Mesenchymal stem cell (in vitro differentiated cells and primary cell): ENCODE measurements at places on chromosomes 4 and X.

GRCh38 chrX:626745-627509, 3.7 kb upstream of the SHOX start:
- DNase-seq, result no peak
- no peaks in the 10 kb centered on the region for H3K36me3 ChIP-seq
- no peak overlapping the region for H3K4me3 ChIP-seq
- H3K27ac ChIP-seq, result no peak overlapping the region
- H3K27me3 ChIP-seq, result peaks cover 68% of the 10 kb centered on the region
- H3K4me1 ChIP-seq, result peaks cover 4% of the 10 kb centered on the region

GRCh38 chr4:98290511-98290910, 29.3 kb downstream of the RAP1GDS1 start:
- no peak overlapping the region for H3K4me3 ChIP-seq
- DNase-seq, result peak; percentile 30
- peaks cover 22% of the 10 kb centered on the region for H3K36me3 ChIP-seq
- H3K4me1 ChIP-seq, result no peaks in the 10 kb centered on the region
- H3K27ac ChIP-seq, result no peak overlapping the region

GRCh38 chrX:2423282-2423681, 77.5 kb downstream of the DHRSX start:
- H3K27ac ChIP-seq, result no peak overlapping the region
- no peak overlapping the region for H3K4me3 ChIP-seq
- DNase-seq, result peak; percentile 36
- no peaks in the 10 kb centered on the region for H3K4me1 ChIP-seq
- H3K36me3 ChIP-seq, result peaks cover 22% of the 10 kb centered on the region

GRCh38 chrX:129125122-129125914, 398.0 kb downstream of the SMARCA1 start:
- no peaks in the 10 kb centered on the region for H3K36me3 ChIP-seq
- H3K27me3 ChIP-seq, result no peaks in the 10 kb centered on the region
- H3K27ac ChIP-seq, result no peak overlapping the region

GRCh38 chrX:140701480-140701879, 8.1 kb upstream of the LINC00632 start:
- no peak overlapping the region for H3K4me3 ChIP-seq
- no peaks in the 10 kb centered on the region for H3K4me1 ChIP-seq
- no peak overlapping the region for H3K27ac ChIP-seq
- no peaks in the 10 kb centered on the region for H3K27me3 ChIP-seq

DNA sequence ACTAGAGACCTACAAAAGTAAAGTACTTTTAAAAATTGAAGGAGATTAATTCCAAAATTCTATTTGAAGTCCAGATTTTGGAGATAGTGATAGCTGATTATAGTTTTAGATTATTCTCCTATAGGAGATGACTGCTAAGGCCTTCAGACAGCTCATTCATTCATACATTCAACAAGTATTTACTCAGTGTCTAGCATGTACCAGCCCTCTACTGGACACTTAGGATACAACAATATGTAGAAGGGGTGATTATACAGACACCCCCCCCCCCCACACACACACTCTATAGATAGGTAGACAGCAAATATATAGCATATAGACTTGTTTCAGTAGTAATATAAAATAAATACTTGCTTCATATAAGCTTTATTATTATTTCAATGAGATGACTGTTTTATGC, 60.4 kb upstream of the TAF9B start:
- H3K27ac ChIP-seq, result no peak overlapping the region
- H3K4me3 ChIP-seq, result no peak overlapping the region
- DNase-seq, result peak; percentile 6
- no peaks in the 10 kb centered on the region for H3K27me3 ChIP-seq
- no peaks in the 10 kb centered on the region for H3K36me3 ChIP-seq

DNA sequence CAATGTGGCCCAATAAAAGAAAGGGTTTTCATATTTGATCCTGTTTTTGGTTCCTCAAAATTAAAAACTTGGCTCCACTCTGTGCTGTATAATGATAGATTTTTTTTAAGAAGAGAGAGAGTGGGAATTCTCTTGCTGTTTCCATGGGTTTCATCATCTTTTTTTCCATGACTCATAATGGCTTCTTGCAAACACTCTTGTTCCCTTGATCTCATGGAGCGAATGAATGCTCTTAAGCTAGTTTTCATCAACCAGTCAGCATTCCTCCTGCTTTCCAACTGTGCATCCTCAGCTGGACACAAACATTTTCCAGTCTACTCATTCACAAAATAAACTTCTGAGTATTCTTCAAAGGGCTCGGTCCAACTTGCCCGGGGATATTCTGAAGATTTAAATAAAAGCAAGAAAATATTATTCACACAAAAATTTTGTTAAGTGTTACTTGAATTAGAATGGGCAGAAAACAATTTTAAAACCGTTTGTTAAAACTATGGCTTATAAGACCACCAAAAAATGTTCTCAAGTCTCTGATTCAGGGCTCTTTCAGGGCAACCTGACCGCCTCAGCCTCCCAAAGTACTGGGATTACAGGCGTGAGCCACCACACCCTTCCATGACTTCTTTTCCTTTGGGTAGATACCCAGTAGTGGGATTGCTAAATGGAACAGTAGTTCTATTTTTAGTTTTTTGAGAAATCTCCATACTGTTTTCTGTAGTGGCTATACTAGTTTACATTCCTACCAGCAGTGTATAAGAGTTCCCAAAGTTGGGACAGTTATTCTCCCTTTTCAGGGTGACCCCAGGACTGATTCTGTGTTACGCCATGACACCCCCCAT, 64.7 kb downstream of the TMEM156 start:
- H3K27ac ChIP-seq, result peak overlapping the region; percentile 83
- DNase-seq, result peak; percentile 99
- H3K4me3 ChIP-seq, result no peak overlapping the region
- H3K27me3 ChIP-seq, result no peaks in the 10 kb centered on the region

GRCh38 chrX:18973527-18974192, 10.3 kb downstream of the PHKA2 start:
- no peak overlapping the region for H3K4me3 ChIP-seq
- no peak for DNase-seq
- H3K27me3 ChIP-seq, result no peaks in the 10 kb centered on the region
- H3K36me3 ChIP-seq, result no peaks in the 10 kb centered on the region

DNA sequence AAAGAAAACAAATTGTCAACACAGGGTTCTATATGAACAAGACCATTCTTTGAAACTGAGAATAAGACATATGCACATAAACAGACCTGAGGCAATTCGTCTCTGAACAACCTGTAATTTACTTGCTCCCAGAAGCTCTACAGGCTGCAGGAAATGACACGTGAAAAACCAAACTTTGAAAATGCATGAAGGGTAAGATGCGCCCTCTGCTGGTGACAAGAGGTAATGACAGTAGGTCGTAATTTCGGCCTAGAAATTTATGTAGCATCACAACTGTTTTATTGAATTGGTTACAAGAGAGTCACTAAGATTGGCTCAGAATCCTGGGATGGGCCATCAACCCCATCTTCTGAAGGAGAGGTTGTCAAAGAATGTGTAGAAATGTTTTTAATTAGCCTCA, 276.5 kb downstream of the PPP4R3C start:
- H3K27ac ChIP-seq, result no peak overlapping the region
- no peaks in the 10 kb centered on the region for H3K4me1 ChIP-seq
- no peaks in the 10 kb centered on the region for H3K36me3 ChIP-seq
- peak; percentile 4 for DNase-seq
- no peak overlapping the region for H3K4me3 ChIP-seq

DNA sequence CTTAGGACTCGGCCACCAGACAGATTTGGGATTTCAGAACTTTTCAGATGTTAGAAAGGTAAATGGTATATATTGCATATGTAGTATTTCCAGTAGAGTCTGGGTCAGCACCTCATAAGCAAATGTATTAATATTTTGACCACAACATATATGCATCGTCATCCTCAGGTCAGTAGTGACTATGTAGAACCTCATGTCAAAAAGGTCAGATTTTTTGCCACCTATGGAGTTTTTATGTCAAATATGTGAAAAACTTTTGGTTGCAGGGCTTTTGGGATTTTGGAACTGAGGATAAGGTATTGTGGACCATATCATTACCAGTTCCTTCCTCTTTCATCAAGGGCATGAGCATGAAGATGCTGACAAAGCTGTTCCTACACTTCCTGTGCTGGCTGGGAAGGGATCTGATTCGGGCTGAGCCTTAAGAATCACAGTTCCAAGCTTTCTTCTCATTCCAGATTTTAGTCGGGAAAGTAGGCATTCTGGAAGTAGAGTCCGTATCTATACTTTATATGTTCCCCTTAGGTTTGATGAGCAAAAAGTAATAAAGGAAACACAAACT, 183.0 kb upstream of the PGRMC2 start:
- peaks cover 1% of the 10 kb centered on the region for H3K4me1 ChIP-seq
- no peak for DNase-seq
- peaks cover 23% of the 10 kb centered on the region for H3K36me3 ChIP-seq
- no peak overlapping the region for H3K27ac ChIP-seq
- no peak overlapping the region for H3K4me3 ChIP-seq

DNA sequence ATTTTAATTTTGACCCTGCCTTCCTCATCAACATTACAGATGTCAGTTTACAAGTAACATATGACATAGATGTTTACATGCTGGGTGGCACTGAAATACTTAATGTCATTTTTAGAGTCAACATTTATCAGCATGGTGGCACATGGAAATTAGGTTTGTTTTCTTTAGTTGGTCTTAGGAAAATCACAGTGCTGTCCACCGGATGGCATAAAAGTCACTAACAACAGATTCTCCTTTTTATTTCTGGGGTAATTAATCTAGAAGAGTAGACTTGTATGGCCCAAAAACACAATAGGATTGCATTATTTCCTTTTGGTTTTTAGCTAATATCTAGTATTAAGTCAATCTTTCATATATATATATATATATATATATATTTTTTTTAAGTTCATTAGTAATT, 88.6 kb upstream of the HHIP start:
- H3K4me1 ChIP-seq, result peaks cover 3% of the 10 kb centered on the region
- no peak overlapping the region for H3K4me3 ChIP-seq
- H3K27me3 ChIP-seq, result peaks cover under 1% of the 10 kb centered on the region
- H3K36me3 ChIP-seq, result no peaks in the 10 kb centered on the region

- H3K36me3 ChIP-seq, result peaks cover 88% of the 10 kb centered on the region
- DNase-seq, result no peak
- no peak overlapping the region for H3K4me3 ChIP-seq
- H3K4me1 ChIP-seq, result peaks cover 4% of the 10 kb centered on the region
Measured at GRCh38 chr4:52600275-52600674, 58.8 kb downstream of the USP46 start.

GRCh38 chrX:68659385-68659784, 11.9 kb downstream of the STARD8 start:
- DNase-seq, result no peak
- no peak overlapping the region for H3K4me3 ChIP-seq
- peaks cover 53% of the 10 kb centered on the region for H3K27me3 ChIP-seq
- H3K36me3 ChIP-seq, result no peaks in the 10 kb centered on the region

DNA sequence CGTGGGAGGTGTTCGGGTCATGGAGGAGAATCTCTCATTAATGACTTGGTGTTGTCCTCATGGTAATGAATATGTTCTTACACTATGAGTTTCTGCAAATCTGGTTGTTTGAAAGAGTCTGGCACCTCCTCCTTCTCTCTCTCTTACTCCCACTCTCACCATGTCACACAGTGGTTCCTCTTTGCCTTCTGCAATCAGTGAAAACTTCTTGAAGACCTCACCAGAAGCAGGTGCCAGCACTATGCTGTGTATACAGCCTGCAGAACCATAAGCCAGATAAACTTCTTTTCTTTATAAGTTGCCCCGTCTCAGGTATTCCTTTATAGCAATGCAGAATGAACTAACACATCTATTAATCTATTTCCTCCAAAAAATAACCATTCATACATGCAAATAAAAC, 275.0 kb downstream of the ANTXR2 start:
- H3K27ac ChIP-seq, result no peak overlapping the region
- no peak for DNase-seq
- no peaks in the 10 kb centered on the region for H3K36me3 ChIP-seq
- H3K27me3 ChIP-seq, result no peaks in the 10 kb centered on the region

DNA sequence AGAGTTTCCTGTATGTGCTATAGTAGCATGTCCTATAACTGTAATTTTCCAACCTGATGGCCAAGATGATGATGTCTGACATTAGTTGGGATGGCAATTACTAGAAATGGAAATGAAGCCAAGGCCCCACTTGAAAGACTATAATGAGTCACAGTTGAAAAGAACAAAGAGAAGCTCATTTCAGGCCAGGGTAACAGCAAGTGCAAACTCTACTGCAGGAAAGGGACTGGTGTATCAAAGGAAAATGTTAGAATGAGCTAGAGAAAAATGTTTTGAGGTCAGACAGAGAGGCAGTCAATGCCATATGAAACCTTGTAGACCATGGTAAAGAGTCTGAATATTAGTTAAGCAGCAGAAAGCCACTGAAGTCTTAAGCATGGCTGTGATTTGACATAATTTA, 146.2 kb upstream of the SH3RF1 start:
- H3K27ac ChIP-seq, result no peak overlapping the region
- peak; percentile 13 for DNase-seq
- H3K4me3 ChIP-seq, result no peak overlapping the region
- no peaks in the 10 kb centered on the region for H3K4me1 ChIP-seq
- no peaks in the 10 kb centered on the region for H3K27me3 ChIP-seq
- no peaks in the 10 kb centered on the region for H3K36me3 ChIP-seq

DNA sequence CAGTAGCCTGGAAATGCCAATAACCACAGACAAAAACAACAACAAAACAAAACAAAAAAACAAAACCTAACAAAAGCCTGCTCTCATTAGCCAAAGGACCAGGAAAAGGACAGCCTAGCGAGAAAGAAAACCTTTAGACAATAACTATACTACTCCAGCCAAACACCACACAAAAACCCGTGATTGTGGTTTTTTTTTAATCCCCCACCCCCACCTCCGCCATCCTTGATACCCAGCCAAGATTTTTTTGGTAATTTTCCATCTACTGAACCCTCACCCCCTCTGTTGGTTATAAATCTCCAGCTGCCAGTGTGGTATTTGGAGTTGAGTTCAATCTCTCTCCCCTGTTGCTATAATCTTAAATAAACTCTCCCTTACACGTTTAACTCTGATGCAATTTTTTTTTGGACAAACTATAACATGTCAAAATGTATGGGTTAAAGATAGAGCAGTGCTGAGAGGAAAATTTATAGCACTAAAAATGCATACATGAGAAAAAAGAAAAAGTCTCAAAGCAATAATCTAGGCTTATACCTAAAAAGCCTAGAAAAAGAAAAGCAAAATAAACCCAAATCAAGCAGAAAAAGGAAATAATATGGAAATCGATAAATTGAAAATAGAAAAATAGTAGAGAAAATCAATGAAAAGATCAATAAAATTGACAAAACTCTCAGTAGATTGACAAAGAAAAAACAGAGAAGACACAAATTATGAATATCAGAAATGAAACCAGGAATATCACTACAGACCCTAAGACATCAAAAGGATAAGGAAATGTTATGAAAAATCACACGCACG, 83.7 kb downstream of the NAT8L start:
- no peak overlapping the region for H3K4me3 ChIP-seq
- peaks cover 2% of the 10 kb centered on the region for H3K4me1 ChIP-seq
- no peaks in the 10 kb centered on the region for H3K27me3 ChIP-seq
- peak; percentile 14 for DNase-seq
- H3K27ac ChIP-seq, result no peak overlapping the region
- no peaks in the 10 kb centered on the region for H3K36me3 ChIP-seq

- H3K27me3 ChIP-seq, result no peaks in the 10 kb centered on the region
- H3K4me3 ChIP-seq, result no peak overlapping the region
- no peaks in the 10 kb centered on the region for H3K4me1 ChIP-seq
- H3K27ac ChIP-seq, result no peak overlapping the region
- no peak for DNase-seq
- H3K36me3 ChIP-seq, result no peaks in the 10 kb centered on the region
Measured at GRCh38 chrX:4253092-4253491, 539.6 kb upstream of the PRKX start.

GRCh38 chrX:63746278-63746677, 38.7 kb downstream of the ARHGEF9 start:
- peaks cover 2% of the 10 kb centered on the region for H3K4me1 ChIP-seq
- H3K27ac ChIP-seq, result no peak overlapping the region
- DNase-seq, result no peak
- no peaks in the 10 kb centered on the region for H3K36me3 ChIP-seq
- H3K27me3 ChIP-seq, result no peaks in the 10 kb centered on the region
